ENCODE measurements at places on chromosomes 1 and 21. TPM values are rescaled to one million over a fixed set of nuclear protein-coding genes. Genes with fewer than 3 reads are reported as not detected.
A peak's percentile ranks its signal among the peaks of the same experiment; 100 is the strongest.

The INKA2 gene
- total RNA-seq: 8.8 TPM

- no peak for DNase-seq
Observed at GRCh38 chr21:36769051-36769839, 70.3 kb downstream of the SIM2 start.

GRCh38 chr1:181485287-181486097 is 2.2 kb downstream of the CACNA1E start:
- DNase-seq: no peak

DNA sequence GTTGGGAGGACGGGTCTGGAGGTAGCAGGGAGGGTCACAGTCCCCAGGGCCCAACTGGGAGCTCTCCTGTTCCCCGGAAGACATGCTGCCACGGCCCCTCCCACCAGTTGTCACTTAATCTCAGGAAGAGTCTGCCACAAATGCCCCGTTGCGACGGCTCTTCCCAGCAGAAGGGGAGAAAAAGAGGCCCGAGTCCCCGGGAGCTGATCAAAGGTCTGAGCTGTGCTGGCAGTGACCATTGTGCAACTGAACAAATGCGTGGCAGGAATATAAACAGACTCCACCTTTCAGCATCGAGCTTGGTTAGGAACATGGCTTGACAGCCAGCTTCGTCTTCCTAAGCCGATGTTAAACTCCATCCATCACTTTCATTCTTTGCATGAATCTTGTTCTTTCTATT is 27.8 kb upstream of the ZBTB21 start:
- no peak for DNase-seq

The KDF1 gene
- total RNA-seq: not detected

The ADARB1 gene
- total RNA-seq: 28.2 TPM

The MANEAL gene
- total RNA-seq: 0.84 TPM

DNA sequence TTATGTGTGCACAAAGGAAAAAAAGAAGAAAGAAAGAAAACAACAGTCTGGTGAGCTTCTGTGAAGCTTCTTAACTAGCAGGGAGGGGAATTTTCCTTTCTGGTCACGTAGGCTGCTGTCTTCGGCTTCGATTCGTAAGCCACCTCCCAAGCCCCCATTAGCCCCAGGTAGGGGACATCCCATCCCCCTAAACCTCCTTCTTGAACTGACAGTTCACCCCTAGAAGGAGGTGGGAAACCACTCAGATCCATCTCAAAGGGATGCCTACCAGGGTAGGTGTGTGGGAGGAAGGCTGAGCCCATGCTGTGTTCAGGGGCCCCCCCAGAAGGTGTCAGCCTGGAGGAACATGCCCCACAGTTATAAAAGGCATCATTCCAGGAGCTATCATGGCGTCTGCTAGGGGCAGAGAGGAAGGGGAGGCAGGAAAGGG is 25.8 kb downstream of the CD247 start:
- no peak for DNase-seq

The FMO4 gene
- 6.2 TPM for total RNA-seq

- DNase-seq: no peak
Observed at GRCh38 chr1:4481451-4481850, 173.0 kb upstream of the AJAP1 start.

The MOV10 gene
- total RNA-seq: 21.7 TPM

DNA sequence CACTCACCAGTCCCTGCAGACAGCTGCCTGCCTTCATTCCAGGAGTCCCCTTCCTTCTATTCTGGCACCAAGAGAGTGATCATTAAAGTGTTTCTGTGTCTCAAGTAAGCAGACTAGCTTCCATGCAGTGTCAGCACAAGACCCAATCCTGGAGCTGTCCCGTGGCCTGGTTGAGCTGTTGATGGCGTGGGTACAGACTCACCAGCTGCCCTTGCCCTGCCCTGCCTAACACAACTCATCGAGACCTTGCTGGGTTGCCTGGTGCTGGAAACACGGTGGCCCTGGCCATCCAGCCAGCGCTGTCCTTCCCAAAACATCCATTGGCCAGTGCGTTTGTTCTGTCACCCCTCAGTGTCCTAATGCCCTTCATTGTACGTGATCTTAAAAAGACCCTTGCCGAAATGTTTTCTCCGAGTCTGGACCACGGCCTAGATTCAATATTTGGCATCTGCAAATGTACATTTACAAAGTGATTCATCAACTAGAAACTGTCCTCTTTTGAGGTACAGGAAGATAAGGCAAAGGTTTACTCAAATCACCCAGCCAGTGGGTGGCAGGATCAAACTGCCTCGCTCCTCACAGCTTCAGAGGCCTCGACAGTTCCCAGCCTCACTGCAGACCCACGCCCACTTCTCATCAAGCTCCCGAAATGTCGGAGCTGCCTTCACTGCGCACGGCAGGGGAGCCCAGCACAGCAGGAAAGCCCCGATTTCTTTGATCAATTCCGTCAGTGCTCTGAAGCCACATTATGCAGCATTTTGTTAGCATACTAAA is 494.2 kb downstream of the KIF26B start:
- no peak for DNase-seq

The MYBPH gene
- total RNA-seq: not detected

- DNase-seq: no peak
Observed at GRCh38 chr1:32966900-32967299, 2.3 kb upstream of the RNF19B start.

The SPATA6 gene
- 13.6 TPM for total RNA-seq

The VANGL2 gene
- 0.36 TPM for total RNA-seq

GRCh38 chr1:230327892-230328284 is 98.2 kb downstream of the PGBD5 start:
- no peak for DNase-seq

- DNase-seq: no peak
Observed at GRCh38 chr1:224543453-224543852, 72.7 kb upstream of the CNIH3 start.

The KRTAP6-3 gene
- not detected for total RNA-seq

The KRTAP12-4 gene
- not detected for total RNA-seq

The SERINC2 gene
- 2.2 TPM for total RNA-seq

- no peak for DNase-seq
Observed at GRCh38 chr1:232915212-232915611, 35.2 kb upstream of the NTPCR start.

DNA sequence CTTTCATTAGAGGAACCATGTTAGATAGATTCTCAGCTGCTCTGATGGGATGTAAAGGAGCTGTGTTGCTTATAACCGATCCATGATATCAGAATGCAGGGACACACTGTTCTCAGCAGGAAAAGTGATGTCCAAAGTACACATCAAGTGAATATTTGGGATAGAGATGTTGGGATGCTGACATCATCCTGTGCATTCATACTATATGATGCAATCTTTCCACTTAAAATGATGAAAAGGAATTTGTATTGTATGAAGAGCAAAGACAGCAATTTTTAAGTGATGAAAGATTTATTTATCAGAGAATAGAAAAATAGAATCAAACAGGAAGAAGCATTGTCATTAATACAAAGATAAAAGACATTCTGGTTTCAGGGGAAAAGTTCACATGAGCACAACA is 110.1 kb downstream of the ERG start:
- no peak for DNase-seq

The SLC2A5 gene
- 7.9 TPM for total RNA-seq

The CSMD2 gene
- total RNA-seq: 0.19 TPM

The ENTREP3 gene
- 13.4 TPM for total RNA-seq

The KCNA10 gene
- total RNA-seq: not detected

DNA sequence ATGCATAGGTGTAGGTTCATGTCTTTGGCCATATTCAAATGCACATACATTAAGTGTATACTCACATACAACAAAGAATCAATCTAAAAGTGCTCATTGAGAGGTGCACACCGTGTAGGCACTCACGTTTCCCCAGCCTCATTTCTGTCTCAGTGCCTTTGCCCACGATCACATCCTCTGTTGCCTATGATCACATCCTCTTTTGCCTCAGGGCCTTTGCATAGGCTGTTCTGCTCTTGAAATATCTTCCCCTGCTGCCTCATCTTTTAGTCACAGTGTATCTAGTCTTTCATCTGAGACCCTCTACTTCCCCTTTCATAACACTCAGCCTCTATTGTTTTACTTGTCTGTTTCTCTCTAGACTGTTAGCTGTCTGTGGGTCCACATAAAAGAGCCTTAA is 69.3 kb downstream of the FOXD2 start:
- DNase-seq: no peak

- DNase-seq: no peak
Observed at GRCh38 chr1:180186831-180187230, 32.2 kb downstream of the QSOX1 start.

DNA sequence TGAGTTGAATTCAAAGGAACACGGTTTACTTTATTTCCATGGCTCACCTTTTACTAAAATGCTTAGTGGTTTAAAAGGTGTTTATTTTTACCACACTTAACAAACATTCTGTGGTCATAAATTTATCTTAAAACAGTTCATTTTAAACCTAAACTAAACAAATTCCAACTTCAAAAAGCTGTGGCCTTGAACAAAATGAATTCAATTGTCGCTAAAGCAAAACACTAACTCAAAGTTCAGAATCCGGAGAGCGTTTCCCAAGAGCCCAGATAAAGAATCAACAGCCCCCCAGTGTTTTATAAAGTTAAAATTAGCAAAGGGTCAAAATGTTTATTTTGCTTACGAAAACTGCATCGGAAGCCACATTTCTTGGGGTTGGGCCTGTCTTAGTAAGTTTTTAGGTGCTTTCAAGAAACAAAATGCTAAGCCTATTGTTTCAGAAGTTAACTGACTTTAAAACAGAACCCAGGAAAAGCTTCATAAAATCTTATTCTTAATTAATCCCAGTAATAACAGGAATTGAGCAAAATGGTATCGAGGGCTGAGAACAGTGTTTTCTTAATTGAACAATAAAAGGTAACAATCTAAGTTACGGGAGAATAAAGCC is 1.3 kb downstream of the PUM1 start:
- DNase-seq: no peak

GRCh38 chr1:161070761-161071160 is 1.1 kb upstream of the ARHGAP30 start:
- no peak for DNase-seq

- DNase-seq: no peak
Observed at GRCh38 chr21:43609501-43610340, 49.6 kb downstream of the HSF2BP start.

GRCh38 chr1:153678519-153679336 is at the start of gene NPR1:
NPR1 (plus strand) TSS chr1:153678688; CDS start chr1:153679109, 421 bp downstream.
- no peak for DNase-seq

- DNase-seq: peak; percentile 98
Observed at GRCh38 chr1:52404116-52404974, at the start of the genes ORC1 and PRPF38A. ORC1 (minus strand) TSS chr1:52404423; CDS start chr1:52402223, 2,200 bp downstream. PRPF38A (plus strand) TSS chr1:52404602; CDS start chr1:52404750, 148 bp downstream.

DNA sequence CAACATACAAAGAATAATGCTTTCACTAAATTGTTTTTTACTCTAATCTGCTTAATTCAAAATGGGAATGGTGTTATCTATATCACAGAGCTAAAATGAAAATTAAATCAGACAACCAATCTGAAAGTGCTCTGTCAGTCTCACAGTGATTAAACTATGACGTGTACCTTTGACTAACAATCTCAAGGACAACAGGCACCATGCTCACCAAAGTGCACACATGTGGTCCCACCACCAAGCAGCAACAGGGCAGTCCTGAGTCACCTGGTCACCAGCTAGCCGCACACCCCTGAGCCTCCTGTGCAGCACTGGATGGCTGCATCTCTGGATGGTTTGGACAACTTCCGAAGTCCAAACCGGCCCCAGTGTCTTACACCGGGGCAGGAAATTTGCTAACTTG is 54.5 kb upstream of the NADK start:
- no peak for DNase-seq

- DNase-seq: no peak
Observed at GRCh38 chr1:121525355-121525754, 340.6 kb downstream of the SRGAP2C start.

The PSMD4 gene
- total RNA-seq: 148 TPM

DNA sequence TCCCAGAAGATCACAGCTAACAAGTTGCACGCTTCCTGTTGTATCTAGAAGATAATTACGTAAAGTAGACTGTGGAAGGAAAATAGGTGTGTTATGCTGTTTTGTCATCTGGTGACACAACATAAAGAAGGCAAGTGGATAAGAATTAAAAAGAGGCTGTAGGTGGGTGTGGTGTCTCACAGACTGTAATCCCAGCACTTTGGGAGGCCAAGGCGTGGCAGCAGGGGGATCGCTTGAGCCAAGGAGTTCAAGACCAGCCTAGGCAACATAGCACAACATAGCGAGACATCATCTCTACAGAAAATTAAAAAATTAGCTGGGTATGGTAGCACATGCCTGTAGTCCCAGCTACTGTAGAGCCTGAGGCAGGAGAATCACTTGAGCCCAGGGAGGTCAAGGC is 17.9 kb upstream of the ZNF281 start:
- no peak for DNase-seq

Measured in omental fat pad (tissue), 4 donors.